ENCODE measurements at places on chromosomes 1 and 21. TPM values are rescaled to one million over a fixed set of nuclear protein-coding genes. Genes with fewer than 3 reads are reported as not detected.

DNA sequence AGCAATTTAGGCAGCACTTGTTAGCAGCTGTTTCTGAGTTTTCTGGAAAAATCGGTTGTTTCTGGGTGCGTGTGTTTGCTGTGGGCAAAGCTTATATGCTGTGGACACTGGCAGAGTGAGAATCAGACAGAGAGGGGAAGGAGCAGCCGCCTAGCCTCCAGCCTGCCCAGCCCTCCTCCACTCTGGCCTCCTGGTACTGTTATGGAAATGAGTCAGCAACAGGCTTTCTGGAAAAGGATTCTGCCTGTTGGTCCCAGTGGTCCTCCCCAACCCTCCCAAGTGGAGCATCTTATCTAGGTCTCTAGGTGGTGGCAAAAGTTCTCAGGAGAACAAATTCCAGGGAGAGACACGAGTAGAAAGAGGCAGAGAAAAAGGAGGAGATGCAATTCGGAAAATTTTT, 42.2 kb upstream of the GOLT1A start:
- DNase-seq, result no peak

- DNase-seq, result no peak
These were observed 11.5 kb downstream of the MEGF6 start for GRCh38 chr1:3599816-3600215.

The OR14K1 gene
- total RNA-seq, result not detected

The TTC34 gene
- total RNA-seq, result 0.10 TPM

DNA sequence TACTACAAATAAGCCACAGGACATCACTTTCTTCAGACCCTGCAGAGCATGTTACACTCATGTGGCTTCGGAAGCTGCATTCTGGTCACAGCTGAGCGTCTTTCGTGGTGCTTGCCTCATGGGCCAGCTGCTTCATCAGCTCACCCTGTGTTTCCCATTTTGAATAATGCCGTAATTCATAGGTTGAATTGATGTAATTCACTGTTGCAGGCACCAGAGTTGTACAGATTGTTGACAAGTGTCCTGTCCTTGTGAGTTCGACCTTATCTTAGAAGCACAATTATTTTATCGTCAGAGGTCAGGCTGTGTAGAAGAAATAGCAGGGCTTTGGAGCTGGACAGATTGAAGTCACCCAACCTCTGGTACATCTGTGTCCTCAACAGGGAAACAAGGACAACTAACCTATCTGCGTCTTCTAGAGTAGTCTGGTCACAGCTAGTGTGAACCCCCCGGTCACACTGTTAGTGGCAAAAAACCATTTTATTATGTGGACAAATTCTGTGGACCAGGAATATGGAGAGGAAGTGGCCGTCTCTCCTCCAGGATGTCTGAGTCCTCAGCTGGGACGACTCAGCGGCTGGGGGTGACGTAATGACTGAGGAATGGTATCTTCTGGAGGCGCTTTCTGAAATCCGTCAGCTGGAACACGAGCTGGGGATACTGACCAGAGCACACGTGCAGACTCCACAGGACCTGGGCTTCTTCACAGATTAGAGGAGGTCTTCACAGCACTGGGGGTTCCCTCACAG, 17.8 kb downstream of the PKNOX1 start:
- DNase-seq, result peak; percentile 57

DNA sequence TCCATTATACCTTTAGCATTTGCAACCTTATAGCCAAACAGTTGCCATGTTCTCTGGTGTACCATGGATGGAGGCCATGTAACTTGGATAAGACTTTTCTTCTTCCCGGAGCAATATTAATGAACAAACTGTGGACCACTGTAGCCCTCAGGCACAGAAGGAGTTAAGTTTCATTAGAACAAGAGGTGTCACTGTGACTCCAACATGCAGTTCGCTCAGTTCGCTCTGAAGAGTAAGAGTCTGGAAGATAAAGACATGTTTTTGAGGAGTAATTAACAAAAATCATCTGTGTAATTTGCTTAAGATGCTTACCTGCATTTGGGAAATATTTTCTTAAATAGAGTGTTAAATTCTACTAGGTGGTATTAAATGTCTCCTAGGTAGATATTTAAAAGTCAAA, 4.1 kb downstream of the KIF26B start:
- DNase-seq, result no peak

The CR1L gene
- not detected for total RNA-seq

DNA sequence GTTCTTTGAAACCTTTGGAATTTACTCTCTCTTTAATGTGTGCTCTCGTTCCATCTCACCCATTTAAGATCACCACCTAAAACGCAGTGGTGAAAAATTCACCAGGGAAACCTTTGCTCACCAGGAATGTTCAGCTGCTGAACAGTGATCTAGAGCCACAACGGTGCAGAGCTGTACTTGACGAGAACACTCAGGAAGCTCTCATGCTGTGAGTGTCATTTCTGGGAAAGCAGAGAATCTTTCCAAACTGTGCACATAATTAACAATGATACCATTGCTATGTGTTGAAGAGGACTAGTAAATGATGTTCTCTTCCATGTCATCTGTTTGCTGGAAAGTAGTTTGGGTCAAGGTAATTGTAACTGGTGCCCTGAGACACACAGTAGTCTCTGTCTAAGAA, 117.1 kb downstream of the ZZZ3 start:
- DNase-seq, result no peak

The FAM3B gene
- not detected for total RNA-seq

The FAM43B gene
- 0.10 TPM for total RNA-seq

DNA sequence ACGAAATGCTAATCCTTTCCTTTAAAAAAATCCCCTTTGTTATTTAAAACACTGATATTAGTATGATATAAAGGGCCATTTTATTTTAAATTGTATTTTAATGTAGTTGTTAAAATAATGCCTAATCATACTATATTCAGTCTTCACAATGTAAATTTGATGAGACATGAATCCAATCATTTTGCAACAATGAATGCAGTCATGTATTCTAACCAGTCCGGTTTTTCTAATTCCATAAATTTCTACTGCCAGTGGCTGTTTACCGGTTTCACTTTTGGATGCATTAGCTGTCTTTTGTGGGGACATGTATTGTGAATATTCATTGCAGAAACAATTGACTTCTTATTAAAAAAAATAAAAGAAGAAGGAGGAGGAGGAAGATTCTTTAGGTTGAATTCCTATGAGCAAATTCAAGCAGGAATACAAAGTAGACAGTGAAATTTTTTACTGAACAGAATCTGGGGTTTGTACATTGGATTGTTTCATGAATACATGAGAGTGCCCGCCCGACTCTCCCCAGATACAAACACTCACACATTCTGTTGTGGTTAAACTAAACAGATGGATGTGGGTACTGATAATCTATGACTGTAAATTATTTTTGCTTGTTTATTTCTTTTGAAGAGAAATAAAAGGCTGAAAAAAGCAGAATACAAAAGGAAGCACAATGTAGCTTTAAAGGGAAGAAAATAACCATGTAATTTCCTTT, 624.8 kb upstream of the PTBP2 start:
- DNase-seq, result no peak

DNA sequence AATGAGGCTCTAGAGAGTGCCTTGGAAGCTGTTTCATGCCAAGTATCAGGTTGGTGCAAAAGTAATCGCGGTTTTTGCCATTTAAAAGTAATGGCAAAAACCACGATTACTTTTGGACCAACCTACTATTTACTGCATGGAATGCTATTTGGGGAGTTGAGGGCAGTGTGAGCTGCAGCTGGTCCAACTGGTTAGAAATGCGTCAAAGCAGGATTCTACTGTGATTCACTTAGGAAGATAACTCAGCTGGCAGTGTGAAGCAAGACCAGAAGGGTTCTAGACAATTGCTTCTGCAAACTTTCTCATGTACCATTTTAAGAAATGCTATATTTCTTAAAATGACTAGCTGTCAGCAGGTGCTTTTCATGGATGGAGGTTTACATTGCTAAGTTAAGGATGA, 21.2 kb upstream of the PLA2G2C start:
- DNase-seq, result no peak

The CASP9 gene
- 19.7 TPM for total RNA-seq

GRCh38 chr1:212794561-212795014, 2.9 kb downstream of the TATDN3 start:
- no peak for DNase-seq

GRCh38 chr1:155951753-155952504, 10.5 kb downstream of the RXFP4 start:
- DNase-seq, result no peak

The PAPPA2 gene
- 0.18 TPM for total RNA-seq

GRCh38 chr1:216485042-216485441, 61.8 kb upstream of the USH2A start:
- DNase-seq, result no peak

GRCh38 chr1:23425193-23425494, 596 bp upstream of the TCEA3 start:
- DNase-seq, result no peak

GRCh38 chr1:26410706-26411623, at the start of gene LIN28A:
Gene LIN28A, plus strand, starts transcription at chr1:26410817. Its CDS starts 75 bp downstream, at chr1:26410892.
- no peak for DNase-seq

- no peak for DNase-seq
These were observed 421 bp downstream of the PSRC1 start for GRCh38 chr1:109282497-109282951.

The HSPA6 gene
- 0.06 TPM for total RNA-seq

DNA sequence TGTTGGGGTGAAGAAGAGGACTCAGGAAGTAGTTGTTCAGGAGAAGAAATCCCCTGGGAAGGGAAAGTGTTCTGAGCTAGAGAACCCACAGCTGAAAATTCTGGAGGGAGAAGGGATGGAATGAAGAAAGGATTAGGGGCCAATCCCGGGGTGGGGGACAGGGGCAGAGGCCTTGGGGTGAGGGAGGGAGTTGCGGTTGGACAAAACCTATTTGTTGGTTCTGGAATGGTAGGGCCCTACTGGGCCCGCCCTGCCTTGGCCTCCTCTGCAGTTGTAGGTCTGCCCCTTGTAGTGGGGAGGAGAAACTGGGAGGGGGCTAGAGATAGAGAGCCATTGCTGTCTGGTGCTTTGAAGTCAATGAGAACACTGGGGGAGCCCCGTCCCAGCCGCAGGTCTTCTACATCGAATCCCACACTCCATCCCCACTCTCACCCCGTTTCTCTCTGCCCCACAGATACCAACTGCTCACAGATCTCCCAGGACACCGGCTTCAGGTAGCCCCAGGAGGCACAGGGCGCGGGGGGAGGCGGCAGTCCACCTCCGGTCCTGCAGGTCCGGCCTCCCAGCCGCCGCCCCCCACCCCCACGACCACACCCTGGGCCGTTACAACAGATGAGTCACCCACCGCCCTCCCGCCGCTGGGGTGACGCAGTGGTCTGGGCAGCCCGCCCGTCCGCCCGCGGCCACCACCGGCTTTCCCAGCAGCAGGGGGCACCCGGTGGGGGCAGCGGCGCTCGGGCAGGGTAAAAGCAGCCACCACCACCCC, 1.1 kb downstream of the TAGLN2 start:
- DNase-seq, result no peak

The LCE3E gene
- total RNA-seq, result not detected

GRCh38 chr1:21337010-21337437, 46.8 kb upstream of the ECE1 start:
- DNase-seq, result no peak

GRCh38 chr1:167955915-167956314, 19.0 kb upstream of the MPC2 start:
- DNase-seq, result no peak

DNA sequence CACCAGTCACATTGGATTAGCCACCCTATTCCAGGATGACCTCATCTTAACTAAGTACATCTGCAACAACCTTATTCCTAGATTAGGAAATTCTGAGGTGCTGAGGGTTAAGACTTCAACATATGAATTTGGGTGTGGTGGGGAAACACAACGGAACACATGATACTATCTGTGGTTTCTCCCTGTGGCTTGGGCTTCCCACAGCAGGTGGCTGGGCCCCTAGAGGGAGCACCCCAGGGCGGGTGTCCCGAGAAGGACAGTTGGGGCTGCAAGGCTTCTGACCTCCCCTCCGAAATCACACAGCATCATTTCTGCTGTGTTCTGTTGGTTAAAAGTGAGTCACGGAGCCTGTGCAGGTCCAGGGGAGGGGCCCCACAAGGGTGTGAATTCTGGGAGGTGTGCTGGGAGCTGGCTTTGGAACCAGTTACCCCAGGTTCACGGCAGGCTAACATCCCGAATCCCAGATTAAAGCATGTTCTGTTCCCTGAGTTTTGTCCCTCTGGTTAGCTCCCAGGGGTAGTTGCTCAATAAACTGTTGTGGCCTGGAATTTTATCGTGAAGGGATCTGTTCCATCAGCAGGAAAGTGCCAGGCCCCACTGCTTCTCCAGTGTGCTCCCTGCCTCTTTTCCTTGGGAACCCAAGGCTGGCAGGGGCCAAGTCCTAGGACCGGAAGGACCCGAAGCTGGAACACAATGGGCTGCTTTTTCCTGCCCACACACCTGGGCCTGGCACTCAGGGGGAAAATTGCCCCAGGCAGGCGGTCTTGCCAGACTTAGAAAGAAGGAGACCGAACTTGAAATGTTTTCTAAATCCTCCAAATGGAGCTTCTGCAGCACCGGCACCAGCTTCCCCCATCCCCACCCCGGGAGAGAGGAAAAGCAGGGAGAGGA, 154.0 kb upstream of the WNT4 start:
- no peak for DNase-seq

- DNase-seq, result no peak
These were observed 1.4 kb downstream of the APP start for GRCh38 chr21:26169061-26169610.

- no peak for DNase-seq
These were observed 53.8 kb downstream of the CLEC20A start for GRCh38 chr1:178442925-178443324.

GRCh38 chr1:247962911-247963588, 2.0 kb upstream of the OR2AK2 start:
- DNase-seq, result no peak

DNA sequence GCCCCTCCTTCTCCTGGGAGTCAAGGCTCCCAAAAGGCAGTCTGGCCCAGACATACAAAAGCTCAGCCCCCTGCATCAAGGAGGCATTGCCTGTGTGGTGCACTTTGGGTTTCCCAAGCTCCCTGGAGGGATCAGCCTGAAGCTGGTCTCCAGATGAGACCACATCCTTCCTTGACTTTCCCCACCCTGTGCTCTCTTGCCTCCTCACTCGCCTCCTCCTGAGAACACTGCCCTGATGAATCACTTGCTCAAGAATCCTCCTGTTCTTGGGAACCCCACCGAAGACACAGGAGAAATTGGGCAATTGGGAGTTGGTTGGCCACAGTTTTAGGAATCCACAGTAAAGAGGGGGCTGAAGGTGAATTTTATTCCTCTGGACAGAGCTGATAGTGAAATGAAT, 34.8 kb upstream of the LYST start:
- DNase-seq, result no peak

The HTR6 gene
- not detected for total RNA-seq

- no peak for DNase-seq
These were observed 89.7 kb downstream of the BCAR3 start for GRCh38 chr1:93591676-93592550.

The CRYAA gene
- not detected for total RNA-seq

The SLC44A5 gene
- 1.7 TPM for total RNA-seq

- no peak for DNase-seq
These were observed 21.5 kb downstream of the CDC73 start for GRCh38 chr1:193143285-193143684.

Measured in glomerular endothelial cell (primary cell).